ENCODE measurements at places on chromosomes 7 and 10.

GRCh38 chr7:13540429-13540828 lies 449.0 kb downstream of the ETV1 start:
- no peak for DNase-seq

GRCh38 chr10:78540355-78541076 lies 506.9 kb downstream of the RPS24 start:
- no peak for DNase-seq

DNA sequence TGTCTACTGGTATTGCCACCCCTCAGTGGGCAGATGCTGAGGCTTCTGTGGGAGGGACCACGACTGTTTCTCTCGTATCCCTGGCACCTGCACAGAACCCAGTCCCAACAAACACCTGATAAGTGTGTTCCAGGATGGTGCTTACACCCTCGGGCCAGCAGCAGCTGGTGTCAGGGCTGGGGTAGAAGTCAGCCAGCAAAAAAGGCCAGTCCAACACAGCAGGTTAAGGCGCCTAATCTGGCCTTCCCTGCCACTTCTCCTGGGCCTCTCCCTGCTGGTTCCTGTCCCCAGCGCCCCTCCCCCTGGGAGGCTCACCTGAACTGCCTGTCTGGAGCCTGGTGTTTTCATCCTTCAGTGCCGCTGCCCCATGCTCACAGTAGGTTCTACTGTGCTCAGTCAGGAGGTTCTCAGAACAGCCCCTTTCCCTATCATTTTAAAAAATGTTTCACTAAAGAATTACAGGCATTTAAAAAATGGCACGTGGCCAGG lies 20.0 kb downstream of the PODXL start:
- no peak for DNase-seq

DNA sequence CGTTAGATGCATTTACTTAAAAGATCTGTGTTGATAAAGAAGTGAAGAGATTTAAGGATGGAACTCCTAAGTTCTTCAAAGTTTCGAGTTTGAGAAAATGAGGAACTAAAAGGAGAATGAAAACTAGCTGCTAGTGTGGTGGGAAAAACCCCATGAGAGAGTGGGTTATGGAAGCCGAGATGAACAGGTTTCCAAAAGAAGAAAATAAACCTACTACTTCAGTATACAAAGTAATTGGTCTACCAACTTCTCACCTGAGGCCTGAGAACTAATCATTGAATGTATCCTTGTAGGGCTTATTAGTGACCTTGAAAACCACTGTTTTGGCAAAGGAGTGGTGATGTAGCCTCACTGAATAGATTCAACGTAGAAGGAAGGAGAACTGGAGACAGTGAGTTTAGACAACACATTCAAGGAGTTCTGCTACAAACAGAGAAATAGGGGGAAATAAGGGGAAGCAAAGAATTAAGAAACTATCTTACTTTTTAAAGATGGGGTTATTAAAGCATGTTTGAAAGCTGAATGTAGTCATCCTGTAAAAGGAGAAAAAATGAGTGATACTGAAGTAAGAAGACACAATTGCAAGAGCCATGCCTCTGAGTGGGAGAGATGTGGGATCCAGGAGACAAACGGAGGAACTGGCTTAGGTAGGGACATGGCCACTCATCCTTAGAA lies 50.8 kb downstream of the CH25H start:
- DNase-seq = no peak

GRCh38 chr7:57425969-57426628 lies 23.9 kb upstream of the ZNF716 start:
- DNase-seq = no peak

All from CD4-positive, alpha-beta T cell treated with Interleukin-6 for 4 hours (primary cell).